Effector CD4-positive, alpha-beta T cell (primary cell): ENCODE measurements at places on chromosomes 11 and 22.

- no peak for DNase-seq
Observed at GRCh38 chr11:45414088-45414487, 127.9 kb upstream of the SYT13 start.

- DNase-seq = no peak
Observed at GRCh38 chr11:40323241-40323640, 1136.2 kb downstream of the LRRC4C start.

- DNase-seq = no peak
Observed at GRCh38 chr11:122226810-122227379, 110.9 kb upstream of the BLID start.

DNA sequence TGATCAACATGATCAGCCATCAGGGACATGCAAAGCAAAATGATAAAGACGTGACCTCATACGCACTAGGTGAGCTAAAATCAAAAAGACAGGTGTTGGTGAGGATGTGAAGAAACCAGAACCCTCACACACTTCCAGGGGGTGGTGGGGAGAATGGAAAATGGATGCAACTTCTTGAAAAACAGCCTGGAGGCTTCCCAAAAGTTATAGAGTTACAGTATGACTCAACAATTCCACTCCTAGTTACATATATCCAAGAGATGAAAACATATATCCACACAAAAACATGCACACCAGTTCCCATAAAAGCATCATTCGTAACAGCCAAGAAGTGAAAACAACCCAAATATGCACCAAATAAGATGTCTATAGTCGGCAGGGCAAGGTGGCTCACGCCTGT lies 42.1 kb upstream of the APLNR start:
- no peak for DNase-seq

DNA sequence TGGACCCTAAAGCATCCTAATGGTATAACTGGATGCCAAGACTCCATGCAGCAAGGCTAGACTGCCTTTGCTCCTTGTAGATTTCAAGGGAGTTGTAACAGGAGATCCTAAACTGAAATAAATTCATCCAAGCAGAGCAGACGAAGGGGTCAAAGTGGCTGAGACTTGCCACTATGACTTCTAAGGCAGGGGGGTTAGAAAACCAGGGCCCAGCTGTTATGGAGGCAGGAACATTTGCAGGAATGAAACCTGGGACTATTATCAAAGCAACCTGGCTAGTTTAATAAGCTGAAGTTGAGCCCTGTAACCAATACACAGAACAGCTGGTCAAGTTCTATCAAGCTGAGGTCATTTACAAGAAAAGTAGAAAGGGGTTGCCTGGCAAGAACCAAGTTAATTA lies 122.2 kb upstream of the TRPC6 start:
- DNase-seq = no peak

DNA sequence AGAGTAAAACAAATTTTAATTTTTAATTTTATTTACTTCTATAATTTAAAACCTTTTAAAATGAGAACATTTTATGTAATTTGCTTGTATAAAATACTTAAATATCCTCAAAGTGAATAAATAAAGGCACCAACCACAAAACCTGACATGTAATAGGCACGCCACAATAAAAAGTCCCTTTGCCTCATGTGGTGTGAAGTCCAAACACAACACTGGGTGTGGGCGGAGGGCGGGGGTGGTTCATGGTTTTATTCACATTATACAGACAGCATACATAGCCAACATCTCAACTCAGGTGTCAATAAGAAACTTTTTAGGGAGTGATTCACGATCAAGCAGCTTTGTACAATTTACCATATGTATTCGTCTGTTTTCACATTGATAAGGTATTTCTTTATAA lies 107.9 kb downstream of the ANO3 start:
- DNase-seq = no peak

GRCh38 chr11:84819537-84819936 lies 807.6 kb downstream of the DLG2 start:
- no peak for DNase-seq
